ENCODE measurements at places on chromosomes 5 and 9. TPM values are rescaled to one million over a fixed set of nuclear protein-coding genes. Genes with fewer than 3 reads are reported as not detected.

DNA sequence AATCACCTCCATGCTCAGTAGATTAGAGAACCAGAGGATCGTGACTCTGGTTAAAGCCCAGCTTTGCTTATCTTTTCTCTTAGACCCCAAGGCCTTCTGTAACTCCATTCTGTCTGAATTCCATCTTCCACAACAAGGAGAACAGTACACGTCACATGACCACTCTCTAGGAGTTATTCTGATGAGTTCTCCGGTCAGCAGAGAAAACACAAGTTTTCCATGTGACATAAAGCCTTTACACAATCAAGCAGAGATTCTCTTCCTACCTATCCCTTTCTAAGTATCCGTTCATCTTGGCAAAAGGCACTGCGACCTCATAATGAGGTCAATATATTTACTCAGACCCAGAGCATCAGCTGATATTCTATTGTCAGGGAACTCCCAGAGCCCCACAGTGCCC is 112.3 kb downstream of the TRPM6 start:
- DNase-seq = no peak

DNA sequence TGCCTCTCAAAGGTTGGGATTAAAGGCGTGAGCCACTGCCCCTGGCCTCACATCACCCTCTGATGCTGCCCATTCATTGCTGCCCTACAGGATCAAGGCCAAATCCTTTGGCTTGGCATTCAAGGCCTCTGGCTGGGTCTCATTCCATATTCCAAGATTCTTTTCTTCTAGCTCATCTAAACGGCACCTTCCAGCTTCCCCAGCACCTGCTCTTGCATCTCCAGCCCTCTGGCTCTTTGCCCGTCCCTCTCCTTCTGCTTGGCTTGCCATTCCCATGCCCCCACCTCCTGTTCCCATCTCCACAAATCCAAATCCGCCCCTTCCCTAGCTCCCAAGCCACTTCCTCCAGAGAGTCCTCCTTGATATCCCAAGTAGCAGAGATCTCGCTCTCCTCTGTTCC is 33.1 kb downstream of the CORO2A start:
- no peak for DNase-seq

- DNase-seq = no peak
Measured at GRCh38 chr9:25889661-25890060, 211.4 kb upstream of the TUSC1 start.

GRCh38 chr9:34171753-34172535 is 6.9 kb upstream of the UBAP1 start:
- no peak for DNase-seq

SLC34A1 gene
- total RNA-seq = not detected

LIX1 gene
- total RNA-seq = 5.4 TPM

CYSRT1 gene
- 0.45 TPM for total RNA-seq

POU5F2 gene
- total RNA-seq = 8.7 TPM

C1QTNF2 gene
- 2.3 TPM for total RNA-seq

BTNL8 gene
- total RNA-seq = not detected

All from cerebellum (tissue), 4 donors.